ENCODE measurements at places on chromosomes 2 and 18.

GRCh38 chr2:36361396-36361795 lies 5.8 kb downstream of the CRIM1 start:
- H3K4me3 ChIP-seq, result no peak overlapping the region
- no peaks in the 10 kb centered on the region for H3K27me3 ChIP-seq
- no peaks in the 10 kb centered on the region for H3K36me3 ChIP-seq
- H3K27ac ChIP-seq, result no peak overlapping the region

DNA sequence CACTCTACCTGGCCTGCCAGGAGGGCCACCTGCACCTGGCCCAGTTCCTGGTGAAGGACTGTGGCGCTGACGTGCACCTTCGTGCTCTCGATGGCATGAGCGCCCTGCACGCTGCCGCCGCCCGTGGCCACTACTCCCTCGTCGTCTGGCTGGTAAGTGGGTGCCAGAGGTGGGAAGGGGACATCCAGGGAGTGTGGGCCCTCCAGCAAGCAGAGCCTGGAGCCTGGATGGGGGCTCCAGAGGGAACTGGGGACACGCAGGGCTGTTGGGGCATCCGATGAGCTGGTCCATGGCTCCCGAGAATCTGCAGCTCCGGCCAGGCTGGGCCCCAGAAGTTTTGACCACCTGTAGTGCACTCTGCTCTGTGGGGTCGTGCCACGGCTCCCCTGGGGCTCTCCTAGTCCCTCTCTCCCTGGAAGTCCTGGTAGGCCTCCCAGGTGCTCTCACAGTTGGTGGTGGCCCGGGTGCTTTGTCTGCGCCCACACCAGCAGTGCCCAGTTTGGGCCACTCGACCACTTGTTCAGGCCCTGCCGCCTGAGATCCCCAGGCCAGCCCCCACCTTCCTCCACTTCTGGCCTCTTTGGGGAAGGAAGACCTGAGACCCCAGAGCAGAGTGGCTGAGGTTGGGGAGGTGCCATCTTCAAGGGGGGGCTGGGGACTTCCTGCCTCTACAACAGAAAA lies 4.7 kb downstream of the ESPNL start:
- DNase-seq, result no peak
- H3K27ac ChIP-seq, result no peak overlapping the region
- no peaks in the 10 kb centered on the region for H3K4me1 ChIP-seq

GRCh38 chr2:182767578-182767977 lies 51.5 kb downstream of the DNAJC10 start:
- H3K4me1 ChIP-seq, result no peaks in the 10 kb centered on the region
- DNase-seq, result peak; percentile 37
- no peaks in the 10 kb centered on the region for H3K27me3 ChIP-seq
- no peak overlapping the region for H3K4me3 ChIP-seq
- H3K27ac ChIP-seq, result no peak overlapping the region

DNA sequence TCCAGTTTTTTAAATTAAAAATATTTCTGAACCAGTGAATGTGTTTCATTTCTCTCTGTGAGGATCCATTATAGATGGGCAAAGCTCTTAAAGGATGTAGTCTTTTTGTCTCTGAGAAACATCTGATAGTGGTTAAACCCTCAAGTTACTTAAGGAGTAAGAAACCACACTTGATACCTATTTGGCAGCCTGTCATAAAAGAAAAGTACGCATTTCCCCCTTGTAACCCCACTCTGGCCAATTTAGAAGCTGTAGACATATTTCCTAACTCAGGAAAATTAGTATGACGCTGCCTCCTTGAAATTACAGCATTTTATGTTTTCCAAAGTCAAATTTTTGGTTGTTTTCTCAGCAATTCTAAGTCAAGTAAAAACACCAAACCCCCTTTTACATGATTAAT lies 2.0 kb downstream of the STAT4 start:
- H3K4me1 ChIP-seq, result no peaks in the 10 kb centered on the region
- H3K36me3 ChIP-seq, result no peaks in the 10 kb centered on the region
- no peak overlapping the region for H3K27ac ChIP-seq
- H3K4me3 ChIP-seq, result no peak overlapping the region

GRCh38 chr2:206442833-206443734 lies at the start of gene ADAM23:
ADAM23 (plus strand) TSS chr2:206443532; CDS start chr2:206443867, 335 bp downstream.
- H3K27ac ChIP-seq, result no peak within 1 kb of the TSS
- H3K36me3 ChIP-seq, result no peaks in the 10 kb centered on the region
- H3K4me1 ChIP-seq, result peaks cover 6% of the 10 kb centered on the region
- DNase-seq, result peak; percentile 76
- H3K4me3 ChIP-seq, result peak within 1 kb of the TSS; percentile 72

- DNase-seq, result peak; percentile 37
- peaks cover 26% of the 10 kb centered on the region for H3K4me1 ChIP-seq
- H3K36me3 ChIP-seq, result no peaks in the 10 kb centered on the region
- peak overlapping the region; percentile 20 for H3K27ac ChIP-seq
- H3K27me3 ChIP-seq, result no peaks in the 10 kb centered on the region
- no peak overlapping the region for H3K4me3 ChIP-seq
Measured at GRCh38 chr18:77108001-77108692, 24.4 kb downstream of the MBP start.

DNA sequence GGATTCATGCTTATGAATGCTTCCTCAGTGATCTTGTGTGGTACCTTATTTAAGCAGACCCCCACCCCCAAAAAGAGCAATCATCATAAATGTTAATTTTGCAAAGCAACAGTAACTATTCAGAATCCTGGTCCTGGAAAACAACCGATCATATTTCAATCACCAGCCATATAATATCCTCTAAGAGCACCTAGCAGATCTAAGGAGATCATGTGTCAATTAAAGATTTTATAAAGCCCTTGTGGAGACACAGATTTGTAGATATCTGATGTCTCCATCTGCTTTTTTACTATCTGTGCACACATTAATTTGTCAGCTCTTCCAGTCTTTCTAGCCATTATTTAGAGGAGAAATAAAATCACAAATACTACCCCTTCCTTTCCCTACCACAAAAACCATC lies 423.7 kb downstream of the TGIF1 start:
- no peak overlapping the region for H3K27ac ChIP-seq
- H3K36me3 ChIP-seq, result no peaks in the 10 kb centered on the region
- DNase-seq, result no peak
- no peaks in the 10 kb centered on the region for H3K4me1 ChIP-seq
- H3K4me3 ChIP-seq, result no peak overlapping the region
- no peaks in the 10 kb centered on the region for H3K27me3 ChIP-seq

DNA sequence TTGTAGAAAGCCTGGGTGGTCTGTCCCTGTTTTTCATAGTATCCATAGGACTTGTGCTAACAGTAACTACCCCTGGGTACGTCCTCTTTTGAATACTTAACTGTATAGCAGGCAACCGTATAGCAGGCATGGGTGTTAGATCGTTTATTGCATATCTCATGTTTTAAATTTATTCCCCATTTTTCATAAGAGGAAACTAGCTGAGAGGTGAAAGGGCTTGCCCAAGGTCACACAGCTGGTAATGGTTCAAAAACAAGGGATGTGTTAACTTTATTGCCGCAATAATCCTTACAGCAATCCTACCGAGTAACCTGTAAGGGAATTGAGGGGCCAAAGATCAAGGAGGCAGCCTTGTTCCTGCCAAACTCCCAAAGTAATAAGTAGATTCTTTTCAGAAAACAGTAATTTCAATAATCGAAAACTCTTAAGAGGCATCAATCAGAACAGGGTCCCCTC lies 990 bp upstream of the MGAT4A start:
- H3K27ac ChIP-seq, result peak overlapping the region; percentile 90
- H3K27me3 ChIP-seq, result no peaks in the 10 kb centered on the region
- peak overlapping the region; percentile 85 for H3K4me3 ChIP-seq
- peaks cover 20% of the 10 kb centered on the region for H3K4me1 ChIP-seq
- no peaks in the 10 kb centered on the region for H3K36me3 ChIP-seq
- DNase-seq, result no peak

DNA sequence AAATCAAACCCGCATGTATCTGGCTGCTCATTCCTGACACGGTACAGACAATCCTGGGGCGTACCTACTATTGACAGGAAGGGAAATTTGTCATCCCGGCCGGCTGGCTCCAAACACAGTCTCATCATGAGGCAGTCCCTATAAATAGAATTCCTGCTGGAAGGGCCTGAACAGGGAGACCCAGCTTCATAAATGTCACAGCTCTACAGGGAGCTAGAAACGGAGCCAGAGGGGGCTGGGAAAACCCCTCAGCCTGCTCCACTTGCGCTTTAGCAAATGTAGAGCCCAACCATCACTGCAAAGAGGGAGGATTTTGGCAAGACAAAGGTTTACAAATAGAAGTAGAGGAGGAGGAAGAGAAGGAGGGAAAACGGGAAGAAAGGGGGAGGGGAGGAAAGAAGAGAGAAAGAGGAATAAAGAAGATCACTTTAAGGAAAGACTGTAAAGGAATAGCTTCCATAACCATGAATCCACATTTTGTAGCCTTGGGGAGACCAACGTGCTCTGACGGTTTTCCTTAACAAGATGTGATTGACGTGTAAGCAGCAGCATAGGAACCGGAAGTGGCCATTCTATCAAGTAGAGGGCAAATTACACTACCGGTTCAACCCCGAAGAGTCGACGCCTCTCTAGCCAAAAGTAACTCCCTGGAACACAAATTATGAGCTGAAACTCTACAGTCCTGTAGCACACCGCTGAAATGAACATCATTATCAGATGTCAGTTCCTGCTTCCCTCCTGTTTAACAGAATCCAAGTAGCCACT lies 56.8 kb upstream of the TTN start:
- no peaks in the 10 kb centered on the region for H3K4me1 ChIP-seq
- no peaks in the 10 kb centered on the region for H3K36me3 ChIP-seq
- H3K27ac ChIP-seq, result no peak overlapping the region
- DNase-seq, result peak; percentile 11
- H3K4me3 ChIP-seq, result no peak overlapping the region

DNA sequence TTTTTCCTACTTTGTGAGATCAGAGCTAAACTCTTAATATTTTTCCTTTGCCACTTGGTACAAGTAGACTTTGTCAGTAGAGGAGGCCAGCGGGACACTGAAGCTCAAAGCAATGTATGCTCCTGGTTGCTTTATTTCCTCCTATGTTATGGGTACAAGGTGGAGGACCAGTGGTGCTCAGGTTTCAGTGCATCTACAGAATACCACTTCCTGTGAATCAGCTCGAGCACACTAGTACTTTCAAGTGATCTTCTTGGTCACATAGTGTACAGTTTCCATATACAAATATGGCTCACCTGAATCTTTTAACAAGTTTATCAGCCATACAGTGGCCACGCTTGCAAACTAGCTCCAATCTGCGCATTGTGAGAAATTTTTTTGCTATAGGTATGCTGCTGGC lies 1674.8 kb upstream of the TMEFF2 start:
- no peaks in the 10 kb centered on the region for H3K27me3 ChIP-seq
- H3K27ac ChIP-seq, result no peak overlapping the region
- no peak overlapping the region for H3K4me3 ChIP-seq

- H3K4me3 ChIP-seq, result no peak overlapping the region
- H3K4me1 ChIP-seq, result peaks cover 18% of the 10 kb centered on the region
- no peaks in the 10 kb centered on the region for H3K27me3 ChIP-seq
- DNase-seq, result peak; percentile 94
- H3K27ac ChIP-seq, result peak overlapping the region; percentile 53
Measured at GRCh38 chr2:237662671-237663093, 35.3 kb downstream of the LRRFIP1 start.

- no peaks in the 10 kb centered on the region for H3K27me3 ChIP-seq
- H3K4me3 ChIP-seq, result no peak overlapping the region
- no peak for DNase-seq
- H3K36me3 ChIP-seq, result no peaks in the 10 kb centered on the region
- H3K4me1 ChIP-seq, result no peaks in the 10 kb centered on the region
- H3K27ac ChIP-seq, result no peak overlapping the region
Measured at GRCh38 chr18:36406805-36407204, 109.3 kb downstream of the FHOD3 start.

DNA sequence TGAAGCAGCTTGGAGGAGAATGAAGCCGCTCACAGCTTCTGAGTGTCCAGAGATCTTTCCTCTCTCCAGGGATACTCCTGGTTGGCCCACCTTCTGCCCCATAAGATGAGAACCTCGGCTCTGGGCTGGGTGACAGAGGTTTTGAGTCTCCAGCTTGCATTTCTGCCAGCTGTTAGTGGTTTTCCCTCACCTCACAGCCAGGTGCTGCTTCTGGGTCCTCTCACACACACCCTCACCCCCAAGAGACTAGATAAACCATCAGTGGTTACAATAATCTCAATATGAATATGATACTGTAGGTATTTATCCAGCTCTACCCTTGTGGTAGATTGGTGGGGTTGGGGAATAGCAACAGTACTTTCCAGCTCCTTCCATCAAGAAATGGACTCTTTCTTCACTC lies 161.7 kb upstream of the SIX3 start:
- no peaks in the 10 kb centered on the region for H3K36me3 ChIP-seq
- H3K27ac ChIP-seq, result no peak overlapping the region
- peaks cover 31% of the 10 kb centered on the region for H3K27me3 ChIP-seq
- peaks cover 10% of the 10 kb centered on the region for H3K4me1 ChIP-seq
- no peak overlapping the region for H3K4me3 ChIP-seq
- DNase-seq, result no peak
